ENCODE measurements at places on chromosomes 5 and 9. TPM values are rescaled to one million over a fixed set of nuclear protein-coding genes. Genes with fewer than 3 reads are reported as not detected.

HSPB3 gene
- total RNA-seq = not detected

SLC36A2 gene
- total RNA-seq = not detected

CSNK1G3 gene
- total RNA-seq = 55.5 TPM

FEM1C gene
- 18.8 TPM for total RNA-seq

FOXD4L5 gene
- not detected for total RNA-seq

RNF180 gene
- 13.1 TPM for total RNA-seq

FOXD4L3 gene
- total RNA-seq = not detected

BAAT gene
- not detected for total RNA-seq

GRXCR2 gene
- not detected for total RNA-seq

IRX2 gene
- not detected for total RNA-seq

LCN1 gene
- total RNA-seq = not detected

LRRC19 gene
- total RNA-seq = not detected

FAXDC2 gene
- 6.2 TPM for total RNA-seq

SLC45A2 gene
- total RNA-seq = 0.10 TPM

IGFBPL1 gene
- total RNA-seq = not detected

TNFSF15 gene
- total RNA-seq = 19.3 TPM

SH3PXD2B gene
- 48.3 TPM for total RNA-seq

FBP1 gene
- 3.2 TPM for total RNA-seq

NSA2 gene
- total RNA-seq = 59.8 TPM

SLC6A7 gene
- not detected for total RNA-seq

NDOR1 gene
- 8.3 TPM for total RNA-seq

TTC39B gene
- 4.3 TPM for total RNA-seq

FRRS1L gene
- not detected for total RNA-seq

IL33 gene
- 12.7 TPM for total RNA-seq
